AG20443 (cell line): ENCODE measurements at places on chromosomes 5 and 9.

- no peak for DNase-seq
Observed at GRCh38 chr9:87991151-87991870, 17.0 kb upstream of the CDK20 start.

DNA sequence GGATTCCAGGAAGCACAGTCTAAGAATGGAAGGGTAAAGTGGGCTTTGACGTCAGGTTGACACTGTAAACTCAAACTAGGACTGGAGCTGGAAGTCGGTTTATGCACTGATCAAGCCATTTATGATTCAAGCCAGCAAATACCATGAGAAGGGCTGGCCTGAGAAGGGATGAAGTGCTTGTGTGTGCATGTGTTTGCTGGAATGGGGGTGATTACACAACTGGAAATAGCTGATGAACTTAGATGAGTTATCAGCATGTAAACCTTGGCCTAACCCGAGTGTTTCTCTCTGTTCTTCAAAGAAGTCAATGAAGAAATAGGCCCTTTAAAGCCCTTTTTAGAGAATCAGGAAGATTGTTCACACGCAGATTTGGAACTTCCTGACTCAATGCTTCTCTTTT, 287.6 kb downstream of the RFX3 start:
- DNase-seq: peak; percentile 14

- no peak for DNase-seq
Observed at GRCh38 chr5:154205441-154206117, 15.0 kb downstream of the GALNT10 start.

DNA sequence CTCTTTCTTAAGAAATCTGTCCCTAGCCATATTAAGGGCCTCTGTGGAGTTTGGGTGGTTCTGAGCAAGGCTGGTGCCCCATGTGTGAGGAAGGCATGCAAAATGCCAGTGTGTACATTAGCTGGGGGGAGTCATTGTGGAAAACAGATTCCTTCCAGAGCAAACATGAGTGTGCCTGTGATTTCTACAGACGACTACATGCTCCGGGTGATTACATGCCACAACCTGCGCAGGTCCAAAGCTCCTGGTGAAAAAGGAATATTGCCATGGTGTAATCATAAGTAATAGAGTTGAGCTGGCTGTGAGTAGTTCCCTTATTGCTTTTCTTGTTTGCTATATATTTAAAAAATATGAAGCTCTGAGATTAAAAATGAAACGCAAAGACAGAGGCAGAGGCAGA, 102.1 kb downstream of the ACER2 start:
- no peak for DNase-seq

DNA sequence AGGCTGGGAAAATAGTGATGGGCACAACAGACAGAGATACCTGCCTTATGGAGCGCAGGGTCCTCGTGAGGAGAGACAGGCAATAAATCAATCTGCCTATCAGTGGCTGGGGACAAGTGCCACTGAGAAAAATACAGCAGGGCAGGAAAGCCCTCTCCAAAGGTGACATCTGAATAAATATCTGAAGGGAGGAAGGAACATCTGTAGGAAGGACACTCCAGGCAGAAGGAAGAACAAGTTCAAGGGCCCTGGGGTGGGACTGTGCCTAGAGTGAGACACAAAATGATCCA, 53.7 kb upstream of the SLC25A51 start:
- no peak for DNase-seq

DNA sequence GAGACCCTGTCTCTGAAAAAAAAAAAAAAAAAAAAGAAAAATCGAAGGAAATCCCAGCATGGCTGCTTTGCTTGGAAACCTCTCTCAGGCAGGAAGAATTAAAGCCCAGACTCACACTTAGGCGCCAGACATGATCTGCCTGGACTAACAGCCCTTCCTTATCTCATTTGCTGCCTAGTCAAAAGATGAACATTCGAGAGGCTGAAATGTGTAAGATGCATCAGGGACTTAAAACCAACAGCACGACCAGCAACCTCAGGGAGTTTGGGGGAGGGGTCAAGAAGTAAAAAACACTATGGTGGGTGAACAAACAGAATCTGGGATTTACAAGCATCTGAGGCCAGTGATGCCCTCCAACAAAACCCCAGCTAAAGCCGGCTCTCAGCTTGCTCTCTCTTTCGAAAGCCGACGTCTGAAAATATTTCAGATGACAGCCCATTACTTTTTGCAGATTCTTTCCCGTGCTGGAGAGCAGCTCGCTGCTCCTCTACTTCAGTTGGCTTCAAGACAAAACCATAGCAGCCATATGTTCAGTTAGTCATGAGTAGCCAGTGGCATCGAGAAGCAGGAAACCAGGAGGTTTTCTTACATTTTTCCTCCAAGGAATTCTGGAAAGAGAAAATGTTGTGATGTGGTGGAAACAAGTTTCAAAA, 249.9 kb downstream of the MARCHF11 start:
- DNase-seq: no peak

DNA sequence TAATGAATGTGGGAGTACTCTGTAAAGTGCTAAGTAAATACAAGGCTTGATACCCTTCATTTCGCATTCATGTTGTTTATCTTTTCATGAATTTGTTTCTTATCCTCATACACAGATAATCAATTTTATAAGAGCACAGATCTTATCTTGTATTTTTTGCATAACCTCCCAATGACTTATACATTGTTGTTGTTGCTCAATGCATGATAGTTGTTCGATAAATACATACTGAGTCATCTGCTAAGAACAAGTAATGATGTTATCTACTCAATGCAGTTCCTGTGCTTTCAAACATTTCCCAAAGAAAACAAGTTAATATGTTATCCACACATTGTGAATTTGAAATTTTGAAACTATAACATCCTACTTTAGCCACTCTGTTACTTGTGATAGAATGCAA, 60.7 kb downstream of the TAF11L14 start:
- no peak for DNase-seq

- peak; percentile 85 for DNase-seq
Observed at GRCh38 chr9:77588271-77588937, 59.7 kb downstream of the GNA14 start.

DNA sequence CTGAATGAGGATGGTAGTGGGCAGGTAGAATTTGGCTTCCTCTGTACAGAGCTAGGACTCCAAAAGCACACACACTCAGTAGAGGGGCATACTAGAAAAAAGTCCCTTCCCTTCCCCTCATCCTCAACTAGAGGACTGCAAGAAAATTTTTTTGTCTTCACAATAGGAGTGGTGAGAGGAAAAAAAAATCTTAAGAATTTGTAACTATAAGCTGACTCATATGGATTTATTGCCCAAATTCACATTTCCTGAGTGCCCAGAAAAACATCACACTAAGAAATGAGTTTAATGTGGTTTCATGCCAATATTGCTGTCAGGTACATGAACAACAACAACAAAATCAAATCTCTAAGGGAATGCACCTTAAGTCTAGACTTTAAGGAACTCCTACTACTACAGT, 43.7 kb downstream of the RANBP6 start:
- peak; percentile 30 for DNase-seq

- DNase-seq: no peak
Observed at GRCh38 chr9:68781928-68782327, 76.9 kb downstream of the PIP5K1B start.

GRCh38 chr9:136318111-136318775, 9.1 kb upstream of the GPSM1 start:
- no peak for DNase-seq

DNA sequence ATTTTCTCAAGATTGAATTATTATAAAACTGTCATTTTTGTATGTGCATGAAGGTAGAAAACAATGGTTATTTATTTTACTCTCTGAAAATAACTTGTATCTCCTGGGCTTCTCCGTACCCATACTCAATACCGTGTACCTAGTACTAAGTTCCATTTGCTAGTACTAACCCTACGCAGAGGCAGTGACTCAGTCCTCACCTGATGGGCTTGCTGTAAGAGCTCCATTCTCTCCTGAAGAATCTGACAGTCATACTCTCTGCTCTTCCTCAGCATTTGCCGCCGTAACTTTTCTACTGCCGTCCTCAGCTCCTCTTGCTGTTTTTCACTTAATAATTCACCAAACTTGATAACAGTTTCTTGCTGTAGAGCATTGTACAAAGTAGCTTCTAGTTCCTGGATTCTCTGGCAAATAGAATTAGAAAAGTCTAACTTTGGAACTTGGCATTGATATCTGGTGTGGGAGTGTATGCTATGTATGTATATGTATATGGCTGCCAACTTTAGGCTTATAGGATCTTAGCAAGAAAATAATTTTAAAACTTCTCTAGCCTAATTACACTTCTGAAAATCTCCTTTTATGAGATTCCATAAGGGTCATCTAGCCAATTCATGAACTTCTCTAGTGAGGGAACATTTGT, 108.0 kb upstream of the DPYSL3 start:
- no peak for DNase-seq

- DNase-seq: no peak
Observed at GRCh38 chr5:94040591-94041148, 299.3 kb upstream of the POU5F2 start.

- no peak for DNase-seq
Observed at GRCh38 chr9:104774132-104774531, 10.2 kb downstream of the NIPSNAP3B start.

GRCh38 chr9:114157516-114158176, 2.3 kb downstream of the COL27A1 start:
- no peak for DNase-seq

DNA sequence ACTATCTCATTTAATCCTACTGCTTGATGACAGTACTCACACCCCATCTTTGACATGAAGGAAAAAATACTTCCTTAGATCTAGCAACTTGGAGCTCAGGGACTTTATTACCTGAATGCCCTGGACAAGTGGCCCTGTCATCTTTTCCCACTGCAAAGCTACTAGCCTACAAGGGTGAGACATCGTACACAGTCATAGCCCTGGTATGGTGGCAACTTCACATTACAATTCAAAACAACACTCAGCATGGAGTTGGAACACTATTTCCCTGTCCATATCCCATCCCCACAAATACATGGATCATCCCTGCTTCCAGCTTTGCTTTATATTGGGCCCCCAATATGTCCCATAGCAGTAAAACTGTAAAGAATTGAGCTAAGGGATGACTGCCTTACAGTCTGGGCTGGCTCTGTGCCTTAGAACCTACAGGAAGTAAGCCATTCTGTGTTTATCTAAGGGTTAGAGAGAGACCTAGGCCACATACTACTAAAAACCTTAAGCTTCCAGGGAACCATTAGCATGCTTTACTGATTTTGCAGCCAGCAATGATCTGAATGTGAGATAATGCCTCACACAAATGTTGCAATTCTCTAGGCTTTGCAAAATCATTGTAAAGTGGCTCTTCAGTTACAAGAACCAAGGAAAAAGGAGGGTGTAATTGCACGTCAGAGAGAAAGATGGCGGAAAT, 55.9 kb downstream of the OTULIN start:
- peak; percentile 56 for DNase-seq

DNA sequence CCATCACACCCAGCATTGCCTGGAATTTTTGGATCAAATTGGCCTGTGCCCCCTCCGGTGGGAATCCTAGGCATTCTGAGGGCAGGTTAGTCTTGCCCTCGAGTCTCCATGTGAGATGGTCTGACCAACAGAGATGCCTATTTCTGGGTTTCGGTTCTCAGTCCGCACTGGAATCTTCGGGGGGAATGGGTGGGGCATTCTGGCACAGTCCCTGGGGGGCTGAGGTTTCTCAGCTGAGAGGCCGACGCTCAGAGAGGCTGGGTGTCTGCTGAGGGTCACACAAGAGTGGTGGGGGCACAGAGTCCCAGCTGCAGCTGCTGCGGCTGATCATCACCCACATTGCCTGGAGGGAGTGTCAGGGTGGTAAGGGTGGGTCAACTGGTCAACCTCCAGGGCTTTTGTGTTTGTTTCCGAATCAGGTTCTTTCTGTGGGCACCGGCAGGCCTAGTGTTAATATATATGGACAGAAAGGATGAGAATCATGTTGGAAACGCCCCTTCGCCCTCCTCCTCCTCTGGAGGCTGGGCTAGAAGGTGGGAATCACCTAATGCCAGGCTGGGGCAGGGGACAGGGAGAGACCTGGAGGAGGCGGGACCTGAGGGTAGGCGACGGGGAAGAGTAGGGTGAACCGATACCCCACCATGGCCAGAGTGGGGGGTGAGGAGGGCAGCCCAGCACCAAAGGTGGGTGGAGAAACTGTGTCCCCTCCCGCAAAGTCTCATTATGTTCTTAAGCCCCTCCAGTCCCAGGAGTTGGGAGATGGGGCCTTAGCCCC, 149.5 kb upstream of the PHYKPL start:
- no peak for DNase-seq

- no peak for DNase-seq
Observed at GRCh38 chr9:113873926-113874325, 2.2 kb upstream of the ZNF618 start.

GRCh38 chr5:38347896-38348295, 89.5 kb downstream of the EGFLAM start:
- no peak for DNase-seq

GRCh38 chr9:128495296-128495695, 9.2 kb upstream of the GLE1 start:
- no peak for DNase-seq

DNA sequence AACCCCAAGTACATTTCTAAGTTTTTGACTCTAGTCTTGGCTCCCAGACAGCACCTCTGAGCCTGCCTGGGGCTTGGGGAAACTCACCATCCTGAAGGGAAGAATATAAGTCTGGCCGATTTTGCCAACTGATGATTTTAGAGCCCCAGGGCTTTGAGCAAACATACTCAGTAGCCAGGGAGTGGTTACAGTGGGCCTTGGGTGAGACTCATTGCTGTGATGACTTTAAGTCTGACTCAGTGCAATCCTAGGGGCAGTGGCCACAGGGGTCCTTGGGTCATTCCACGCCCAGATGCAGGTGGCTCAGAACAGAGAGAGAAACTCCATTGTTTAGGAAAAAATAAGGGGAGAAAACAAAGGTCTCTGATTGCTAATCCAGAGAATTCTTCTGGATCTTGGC, 312.0 kb upstream of the EDIL3 start:
- no peak for DNase-seq

GRCh38 chr5:172442592-172442991, 11.7 kb downstream of the SH3PXD2B start:
- DNase-seq: no peak

GRCh38 chr5:160978944-160979343, 126.9 kb upstream of the ATP10B start:
- DNase-seq: no peak

DNA sequence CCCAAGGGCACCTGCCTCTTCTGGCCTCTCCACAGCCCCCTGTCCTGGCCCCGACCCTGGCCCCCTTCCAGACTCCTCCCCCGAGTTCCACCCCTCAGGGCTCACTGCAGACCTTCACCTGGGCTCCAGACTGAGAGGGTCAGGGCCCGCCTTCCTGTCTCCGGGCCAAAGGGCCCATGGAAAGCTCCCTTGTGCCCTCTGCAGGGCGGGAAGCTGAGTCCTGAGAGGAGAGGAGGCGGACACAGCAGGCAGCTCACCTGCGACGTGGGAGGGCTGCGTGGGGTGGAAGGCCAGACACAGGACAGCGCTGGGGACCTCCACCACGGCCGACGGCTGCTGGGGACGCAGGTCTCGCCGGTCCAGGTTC, 20.6 kb downstream of the DYNC2I2 start:
- no peak for DNase-seq

DNA sequence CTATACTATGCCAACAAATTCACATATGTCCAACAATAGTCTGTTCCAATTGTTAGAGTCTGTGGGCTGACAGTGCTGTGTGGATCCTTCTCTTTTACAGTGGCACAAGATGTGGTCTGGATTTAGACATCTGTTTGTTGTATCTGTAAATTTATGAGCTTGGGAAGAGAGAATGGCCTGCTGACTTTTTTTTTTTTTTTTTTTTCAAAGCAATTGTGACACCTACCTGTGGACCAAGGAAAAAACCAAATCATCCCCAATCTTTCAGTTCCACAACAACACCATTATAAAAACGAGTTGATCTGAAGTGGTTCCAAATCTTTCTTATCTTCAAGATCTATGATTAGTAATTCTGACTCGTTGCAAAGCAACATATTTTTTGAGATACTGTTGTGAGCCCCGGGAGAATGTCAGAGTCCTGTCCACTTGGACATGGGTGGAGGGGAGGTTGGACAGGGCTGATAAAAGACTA, 4.9 kb downstream of the IRX2 start:
- DNase-seq: no peak
